ENCODE measurements at places on chromosomes 5 and 9.

DNA sequence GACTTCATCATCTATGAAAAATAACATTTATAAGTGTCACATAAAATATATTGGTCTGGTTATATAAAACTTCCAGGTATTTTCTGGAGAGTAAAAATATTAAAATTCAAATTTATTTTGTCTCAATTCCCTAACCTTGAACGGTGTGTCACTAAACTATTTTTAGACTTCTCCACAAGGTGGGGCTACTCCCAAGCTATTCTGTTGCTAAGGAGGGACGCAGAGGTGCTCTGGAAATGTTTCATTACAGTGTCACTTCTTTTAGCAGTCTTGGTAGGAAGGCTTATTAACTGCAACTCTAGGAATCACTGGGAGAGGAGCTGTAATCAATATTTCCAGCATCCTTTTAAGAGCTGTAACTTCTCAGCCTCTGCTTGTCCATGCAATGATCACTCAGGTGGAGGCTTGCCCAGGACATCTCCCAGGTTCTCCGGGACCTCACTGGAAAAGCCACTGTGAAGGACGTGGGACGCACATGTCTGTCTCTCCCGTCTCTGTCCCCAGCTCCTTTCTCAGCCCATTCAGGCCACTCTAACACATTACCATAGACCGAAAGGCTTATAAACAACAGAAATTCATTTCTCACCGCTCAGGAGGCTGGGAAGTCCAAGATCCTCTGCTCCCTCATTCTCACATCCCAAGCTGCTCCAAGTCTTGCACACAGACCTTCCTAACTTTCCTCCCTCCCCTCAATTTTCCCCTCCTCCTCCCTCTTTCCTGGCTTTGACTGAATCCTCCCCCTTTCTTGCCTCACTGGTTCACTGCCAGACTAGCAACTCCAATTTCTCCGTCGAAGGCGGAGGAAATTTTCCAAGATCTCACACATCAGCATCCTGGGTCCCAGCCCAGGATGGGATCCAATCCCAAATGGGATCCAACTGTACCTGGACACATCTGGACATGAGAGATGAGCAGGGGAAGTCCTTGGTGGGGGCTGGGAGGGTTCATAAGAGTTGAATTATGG lies 32.7 kb upstream of the DNAH5 start:
- DNase-seq: no peak

DNA sequence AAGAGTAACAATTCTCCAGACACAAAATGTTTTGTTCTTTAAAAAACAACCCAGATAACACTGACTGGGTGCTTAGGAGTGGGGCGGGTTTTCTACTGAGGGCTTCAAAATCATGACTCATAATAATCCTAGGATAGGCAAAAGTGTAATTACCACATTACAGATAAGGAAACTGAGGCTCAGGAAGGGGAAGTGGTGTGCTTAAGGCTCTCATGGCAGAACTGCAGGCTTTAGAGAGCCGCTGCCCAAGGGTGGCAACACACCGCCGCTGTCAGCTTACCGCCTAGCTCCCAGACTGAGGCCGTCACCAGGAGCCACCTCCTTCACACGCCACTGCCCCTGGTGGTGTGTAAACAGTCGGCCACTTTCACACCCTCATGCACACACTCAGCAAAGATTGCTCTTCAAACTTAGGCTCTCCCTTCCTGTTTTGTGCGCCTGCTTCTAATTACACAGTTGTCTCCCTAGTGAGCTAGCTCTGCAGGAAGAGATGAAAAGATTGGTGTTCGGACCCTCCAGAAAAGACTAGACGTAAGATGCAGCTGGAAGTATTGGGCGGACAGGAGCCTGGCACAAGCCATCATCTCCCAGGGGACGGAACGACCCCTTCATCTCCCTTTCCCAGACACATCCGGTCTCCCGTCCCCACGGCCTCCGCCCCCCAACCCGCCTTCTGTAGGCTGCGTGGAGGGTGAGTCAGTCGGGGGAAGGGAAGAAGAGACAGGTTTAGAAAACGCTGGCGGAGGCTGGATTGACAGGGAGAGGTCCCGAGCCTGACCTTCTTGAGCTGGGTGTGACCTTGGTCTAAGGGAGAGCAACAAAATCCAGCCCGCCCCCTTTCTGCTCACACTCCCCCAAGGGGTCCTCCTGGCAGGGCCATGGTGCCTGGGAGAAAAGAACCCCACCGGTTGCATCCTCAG lies 162.7 kb downstream of the SYK start:
- no peak for DNase-seq

DNA sequence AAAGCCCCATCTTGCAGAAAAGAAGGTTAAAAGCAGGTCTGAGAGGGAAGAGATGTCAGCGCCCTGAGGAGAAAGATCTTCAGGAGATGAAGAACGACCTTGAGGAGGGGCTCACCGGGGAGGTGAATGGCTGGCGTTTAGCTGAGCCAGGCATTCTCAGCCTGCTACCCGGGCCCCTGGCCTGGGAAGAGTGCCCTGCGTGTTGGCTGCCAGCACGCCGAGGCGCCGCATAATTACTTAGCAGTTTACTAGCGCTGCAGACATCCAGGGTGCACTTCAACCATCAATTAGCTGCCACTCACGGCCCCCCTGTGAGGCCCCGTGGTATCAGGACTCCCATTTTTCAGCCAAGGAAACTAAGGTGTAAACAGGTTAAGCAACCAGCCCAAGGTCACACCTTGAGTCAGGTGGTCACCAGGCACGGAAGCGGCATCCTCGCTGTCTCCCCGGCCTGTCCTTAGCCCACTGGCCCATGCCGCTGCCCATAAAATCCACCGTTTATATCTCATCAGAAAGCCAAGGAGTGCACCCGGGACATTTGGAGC lies 551.9 kb downstream of the BNC2 start:
- DNase-seq: no peak

DNA sequence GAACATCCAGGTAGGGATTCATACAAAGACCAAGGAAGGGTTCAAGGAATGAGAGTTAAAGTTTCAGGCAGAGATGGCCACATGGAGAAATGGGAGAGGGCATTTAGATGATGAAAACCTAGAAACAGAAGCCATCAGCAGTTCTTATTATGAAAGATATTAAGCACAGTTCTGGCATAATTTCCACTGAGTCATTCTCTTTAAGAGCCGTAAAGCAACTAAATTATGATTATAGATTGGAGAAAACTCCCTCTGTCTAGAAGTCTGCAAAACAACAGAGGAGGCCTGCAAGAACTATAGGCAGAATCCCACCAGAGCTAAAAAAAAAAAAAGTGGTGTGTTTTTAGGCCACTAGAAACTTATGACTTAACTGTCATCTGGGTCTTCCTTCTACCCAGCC lies 157.1 kb upstream of the MPDZ start:
- no peak for DNase-seq

DNA sequence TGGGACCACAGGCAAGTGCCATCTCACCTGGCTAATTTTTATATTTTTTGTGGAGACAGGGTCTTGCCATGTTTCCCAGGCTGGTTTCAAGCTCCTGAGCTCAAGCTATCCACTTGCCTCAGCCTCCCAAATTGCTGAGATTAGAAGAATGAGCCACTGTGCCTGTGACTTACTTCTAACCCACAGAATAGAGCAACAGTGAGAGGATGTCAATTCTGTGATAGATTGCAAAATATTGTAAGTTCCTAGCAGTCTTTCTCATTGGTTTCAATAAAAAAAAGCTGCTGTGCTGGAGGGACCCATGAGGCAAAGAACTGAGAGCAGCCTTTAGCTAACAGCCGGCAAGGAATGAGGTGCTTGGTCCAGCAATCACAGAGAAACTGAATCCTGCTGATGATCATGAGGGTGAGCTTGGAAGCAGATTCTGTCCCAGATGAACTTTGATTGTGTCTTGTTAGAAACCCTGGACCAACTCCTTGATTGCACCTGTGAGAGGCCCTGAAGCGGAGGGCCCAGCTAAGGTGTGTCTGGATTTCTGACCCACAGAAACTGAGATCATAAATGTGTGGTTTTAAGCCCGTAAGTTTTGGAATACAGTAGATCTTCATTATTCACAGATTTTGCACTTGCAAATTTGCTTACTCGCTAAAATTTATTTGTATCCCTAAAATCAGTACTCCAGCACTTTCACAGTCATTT lies 149.7 kb downstream of the GCNT1 start:
- DNase-seq: no peak

- DNase-seq: no peak
Measured at GRCh38 chr9:18149471-18150011, 324.4 kb upstream of the ADAMTSL1 start.

DNA sequence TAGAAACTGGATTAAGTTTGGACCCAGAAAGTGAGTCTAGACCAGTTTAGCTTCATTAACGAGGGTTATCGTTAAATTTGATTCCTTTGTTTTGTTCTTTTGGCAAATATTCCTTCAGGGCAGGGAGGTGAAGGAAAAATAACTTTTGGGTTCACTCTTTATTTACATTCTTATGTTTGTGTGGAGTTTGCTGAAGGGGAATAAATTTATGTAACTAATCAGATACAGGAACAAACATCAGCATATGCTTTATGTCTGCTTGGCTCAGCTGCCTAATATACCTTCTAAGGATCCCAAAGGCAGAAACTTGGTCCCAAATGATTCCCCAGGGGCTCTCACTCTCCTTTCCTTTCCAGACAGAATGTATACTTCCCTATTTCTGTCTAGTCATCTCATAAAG lies 132.4 kb downstream of the MCTP1 start:
- DNase-seq: no peak

DNA sequence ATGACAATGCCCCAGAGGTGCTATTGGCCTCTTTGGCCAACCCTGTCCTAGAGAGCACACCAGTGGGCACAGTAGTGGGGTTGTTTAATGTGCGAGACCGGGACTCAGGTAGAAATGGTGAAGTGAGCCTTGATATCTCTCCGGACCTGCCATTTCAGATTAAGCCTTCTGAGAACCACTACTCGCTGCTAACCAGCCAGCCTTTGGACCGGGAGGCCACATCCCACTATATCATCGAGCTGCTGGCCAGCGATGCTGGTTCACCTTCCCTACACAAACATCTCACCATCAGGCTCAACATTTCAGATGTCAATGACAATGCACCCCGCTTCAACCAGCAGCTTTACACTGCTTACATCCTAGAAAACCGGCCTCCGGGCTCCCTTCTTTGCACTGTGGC lies 1.4 kb downstream of the PCDHGC5 start:
- DNase-seq: no peak

GRCh38 chr9:89477384-89477783 lies 20.5 kb downstream of the SEMA4D start:
- DNase-seq: no peak

GRCh38 chr9:138072161-138072842 lies 194.7 kb downstream of the CACNA1B start:
- DNase-seq: no peak

DNA sequence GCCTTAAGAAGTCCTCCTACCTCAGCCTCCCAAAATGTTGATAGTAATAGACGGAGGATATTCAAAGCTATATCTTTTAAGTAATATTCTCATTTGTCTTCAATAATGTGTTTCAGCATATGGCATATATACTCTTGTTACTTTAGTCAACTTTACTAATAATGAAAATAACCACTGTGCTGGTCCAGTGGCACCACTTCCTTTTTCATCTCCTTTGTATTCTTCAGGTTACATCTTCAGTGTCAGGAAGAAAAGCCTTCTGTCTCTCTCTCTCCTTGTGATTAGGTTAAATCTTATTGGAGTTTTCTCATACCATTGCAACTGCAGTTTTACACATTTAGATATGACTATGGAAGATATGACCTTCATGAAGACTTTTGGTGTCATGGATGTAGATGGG lies 31.3 kb downstream of the PARP8 start:
- DNase-seq: no peak

- no peak for DNase-seq
Measured at GRCh38 chr9:1917396-1917935, 97.7 kb upstream of the SMARCA2 start.

- DNase-seq: no peak
Measured at GRCh38 chr9:69486498-69486897, 161.5 kb downstream of the ENTREP1 start.

DNA sequence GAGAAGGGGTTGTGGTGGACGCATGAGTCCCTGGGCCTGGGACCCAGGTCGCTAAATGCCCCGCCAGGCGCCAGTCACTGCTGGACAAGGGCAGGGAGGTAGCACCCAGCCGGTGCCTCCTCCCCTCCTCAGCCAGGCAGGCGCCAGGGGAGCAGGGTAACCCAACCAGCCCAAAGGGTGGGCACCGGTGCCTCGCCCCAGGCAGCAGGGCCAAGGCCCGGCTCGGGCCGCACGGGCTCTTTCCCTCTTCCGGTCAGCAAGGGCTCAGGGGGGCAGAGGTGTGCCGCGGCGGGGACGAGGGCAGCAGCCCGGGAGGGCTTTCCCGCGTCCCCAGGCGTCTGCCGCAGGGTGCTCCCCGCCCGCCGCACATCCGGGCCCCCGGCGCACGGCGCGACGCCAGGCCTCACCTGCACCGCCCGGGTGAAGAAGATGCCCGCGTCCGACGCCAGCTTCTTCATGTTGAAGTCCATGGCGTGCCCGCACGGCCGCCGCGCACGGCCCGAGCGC lies 393 bp downstream of the SH3GLB2 start:
- DNase-seq: no peak

GRCh38 chr5:169369130-169369529 lies 68.2 kb upstream of the SLIT3 start:
- no peak for DNase-seq

DNA sequence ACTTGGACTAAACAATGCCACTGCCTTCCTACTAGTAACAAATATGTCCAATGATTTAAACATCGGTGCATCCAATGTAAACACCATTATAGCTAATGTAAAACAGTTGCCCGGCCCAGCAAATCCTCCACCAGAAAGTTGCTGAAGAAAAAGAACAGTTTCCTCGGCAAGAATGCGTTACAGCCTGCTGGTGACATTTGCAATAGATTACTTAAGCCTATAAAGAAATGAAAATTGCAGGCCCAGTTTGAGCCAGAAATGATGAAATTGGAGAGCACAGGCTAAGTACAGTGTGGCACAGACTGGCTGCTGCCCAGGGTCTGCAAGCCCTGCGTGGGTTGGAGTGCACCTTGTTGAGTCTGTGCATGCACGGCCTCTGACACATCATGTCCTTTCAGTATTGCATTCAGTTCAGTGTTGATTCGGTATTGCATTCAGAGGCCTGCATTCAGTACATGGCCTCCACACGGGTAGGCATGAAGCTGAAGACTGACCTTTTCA lies 406.0 kb upstream of the KLF4 start:
- DNase-seq: no peak

GRCh38 chr9:110468950-110469349 lies 110.6 kb downstream of the SVEP1 start:
- DNase-seq: no peak

DNA sequence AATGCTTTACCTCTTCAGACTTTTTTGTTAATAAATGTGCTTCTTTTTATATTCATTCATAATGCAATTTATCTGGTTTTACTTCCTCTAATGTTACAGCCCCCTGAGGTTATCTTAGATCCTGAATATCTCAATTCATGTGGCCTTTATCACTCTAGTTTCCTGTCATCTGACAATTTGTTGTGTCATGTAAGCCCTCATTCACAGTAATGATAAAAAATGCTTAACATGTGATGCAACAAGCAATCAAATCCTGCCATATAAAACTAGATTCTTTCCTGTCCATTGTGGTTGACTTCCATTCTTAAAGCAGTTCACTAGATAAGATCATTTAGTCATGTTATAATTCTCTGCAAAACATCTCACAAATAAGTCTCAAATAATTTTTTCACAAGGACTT lies 991.2 kb upstream of the ACO1 start:
- DNase-seq: no peak

GRCh38 chr5:17304282-17304681 lies 86.9 kb downstream of the BASP1 start:
- DNase-seq: no peak

GRCh38 chr5:65858316-65858715 lies 68.1 kb upstream of the ERBIN start:
- no peak for DNase-seq

- DNase-seq: no peak
Measured at GRCh38 chr5:458547-459353, 15.8 kb downstream of the EXOC3 start.
